ENCODE measurements at places on chromosomes 4 and X.

DNA sequence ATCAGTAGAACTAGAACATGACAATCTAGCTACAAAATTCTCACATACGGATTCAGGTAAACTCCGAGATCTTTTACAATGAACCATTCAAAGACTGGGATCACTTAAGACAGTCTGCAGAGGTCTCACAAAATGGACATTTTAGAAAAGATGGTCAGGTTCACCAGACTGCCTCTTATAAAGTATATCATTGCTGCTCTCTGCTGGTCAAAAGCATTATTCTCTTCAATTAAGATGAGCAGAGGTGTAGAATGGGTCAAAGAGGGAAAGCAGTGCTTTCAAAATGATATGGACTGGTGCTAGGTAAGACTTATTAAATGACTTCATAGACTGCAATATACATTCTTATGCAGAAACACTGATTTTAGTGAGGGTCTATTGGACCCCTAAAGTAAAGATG lies 434.7 kb downstream of the PACRGL start:
- DNase-seq: peak; percentile 33

GRCh38 chr4:24236532-24236931 lies 346.7 kb upstream of the PPARGC1A start:
- DNase-seq: no peak

- DNase-seq: no peak
These were observed 1.8 kb downstream of the USP11 start for GRCh38 chrX:47234583-47234982.

GRCh38 chr4:81180916-81181315 lies 34.1 kb downstream of the PRKG2 start:
- DNase-seq: no peak

DNA sequence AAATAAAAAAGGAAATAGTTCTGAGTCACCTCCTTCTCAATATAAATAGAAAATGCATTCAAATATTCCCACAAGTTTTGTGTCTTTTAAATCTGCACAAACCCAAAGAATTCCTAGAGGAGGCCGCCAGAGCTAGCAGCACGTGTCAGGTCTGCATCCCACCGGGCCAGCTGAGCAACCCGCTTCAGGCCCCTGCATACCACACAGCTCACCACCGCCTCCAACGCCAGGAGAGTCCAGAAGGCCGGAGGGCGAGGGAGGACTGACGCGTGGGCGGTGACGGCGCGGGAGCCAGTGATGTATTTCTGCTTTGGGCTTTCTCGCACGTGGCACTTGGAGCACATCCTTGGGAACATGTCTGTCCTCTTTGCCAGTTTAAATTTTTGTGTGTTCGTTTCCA lies 61.9 kb upstream of the CLDN34 start:
- no peak for DNase-seq

- no peak for DNase-seq
These were observed 123.9 kb downstream of the MID1 start for GRCh38 chrX:10496345-10496965.

DNA sequence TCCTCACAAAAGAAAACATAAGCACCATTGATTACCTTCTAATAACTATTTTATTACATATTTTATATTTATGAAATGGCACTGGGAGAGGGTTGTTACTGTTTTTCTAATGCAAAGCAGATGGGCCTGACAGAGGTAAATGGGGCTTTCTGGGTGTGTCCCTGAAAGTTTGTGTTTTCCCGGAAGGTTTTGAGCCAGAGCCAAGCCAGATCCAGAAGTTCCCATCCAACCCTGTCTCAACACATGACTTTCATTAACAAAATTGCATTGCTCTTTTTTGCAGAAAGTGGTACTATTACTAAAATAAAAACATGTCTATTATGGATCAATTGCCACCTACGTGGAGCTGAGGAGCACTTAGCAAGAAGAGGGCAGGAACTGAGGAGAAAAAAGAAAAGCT lies 181.3 kb downstream of the RAB28 start:
- DNase-seq: no peak

GRCh38 chrX:75784680-75785491 lies at the start of gene MAGEE2:
Gene MAGEE2 (minus strand): TSS chrX:75785254. CDS start chrX:75785051, 203 bp downstream.
- DNase-seq: peak; percentile 13

GRCh38 chr4:47075262-47075661 lies 43.9 kb downstream of the GABRB1 start:
- DNase-seq: no peak

- no peak for DNase-seq
These were observed 7.7 kb upstream of the TXLNG start for GRCh38 chrX:16778545-16778944.

Measured in NCI-H2227 treated with DMSO at 0.1 percent for 48 hours (cell line).